NCI-H2081 treated with DMSO at 0.1 percent for 48 hours (cell line): ENCODE measurements at places on chromosomes 13 and 19.

GRCh38 chr13:39506559-39507390 is 96.2 kb downstream of the LHFPL6 start:
- DNase-seq: no peak

- DNase-seq: no peak
Observed at GRCh38 chr19:45917421-45918091, 3.0 kb upstream of the NANOS2 start.

DNA sequence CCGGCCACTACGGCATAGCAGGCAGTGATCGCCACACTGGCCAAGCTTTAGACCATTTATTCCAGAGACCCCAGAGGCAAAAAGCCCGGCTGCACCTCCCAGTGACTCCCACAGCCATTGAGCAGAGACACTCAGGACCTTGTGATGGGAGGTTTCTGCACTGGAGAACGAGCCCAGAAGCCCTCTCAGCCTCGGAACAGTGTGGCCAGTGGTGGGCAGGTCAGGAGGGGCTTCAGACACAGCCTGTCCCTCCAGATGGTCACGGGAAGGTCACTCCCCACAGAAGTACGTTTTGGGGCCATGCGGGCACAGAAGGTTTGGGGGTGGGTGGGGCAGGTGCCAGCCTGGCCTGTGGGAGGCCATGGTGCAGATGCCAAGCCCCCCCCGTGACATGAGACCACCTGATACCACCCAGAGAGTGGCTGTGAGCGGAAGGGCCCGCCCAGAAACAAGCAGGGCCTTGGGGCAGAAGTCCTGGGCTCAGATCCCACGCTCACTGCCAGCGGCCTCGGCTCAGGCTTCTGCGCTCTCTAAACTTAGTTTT is 599 bp upstream of the F10 start:
- DNase-seq: no peak

DNA sequence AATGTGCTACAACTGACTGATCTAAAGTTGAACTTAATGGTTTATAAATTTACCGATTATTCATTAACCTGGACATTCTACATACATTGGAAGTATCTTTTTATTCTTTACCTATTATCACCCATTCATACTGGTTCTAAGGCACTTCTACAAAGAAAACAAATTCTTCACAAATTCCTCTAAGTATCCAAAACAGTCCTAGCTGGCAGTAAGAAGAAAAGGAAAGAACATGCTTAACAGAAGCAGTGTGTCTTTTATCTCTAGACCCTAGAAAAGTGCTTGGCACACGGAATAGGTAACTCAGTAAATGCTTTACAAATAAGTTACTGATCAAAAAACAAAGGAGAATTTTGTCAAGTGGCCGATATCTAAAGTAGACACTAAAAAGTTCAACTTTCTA is 32.8 kb downstream of the TSC22D1 start:
- DNase-seq: no peak

DNA sequence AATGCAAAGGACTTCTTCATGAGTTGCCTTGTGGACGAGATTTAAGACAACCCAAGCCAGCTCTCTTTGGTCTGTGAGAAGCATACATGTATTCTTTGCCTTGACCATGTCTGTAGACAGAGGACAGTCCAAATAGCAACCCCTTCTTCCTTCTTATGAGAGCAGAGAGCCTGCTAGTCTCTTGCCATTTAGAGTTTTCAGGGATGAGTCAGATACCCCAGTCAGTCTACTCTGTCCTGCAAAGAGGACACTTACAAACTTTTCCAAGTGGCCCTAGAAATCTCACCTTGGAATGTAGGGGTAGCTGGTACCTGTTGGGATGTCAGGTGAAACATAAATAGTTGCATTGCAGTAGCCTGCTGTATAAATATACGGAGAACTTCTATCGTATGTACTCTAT is 36.7 kb downstream of the DNAJC3 start:
- DNase-seq: no peak

GRCh38 chr19:16325641-16326400 is 1.2 kb downstream of the KLF2 start:
- no peak for DNase-seq
